ENCODE measurements at places on chromosomes 1 and 21. TPM values are rescaled to one million over a fixed set of nuclear protein-coding genes. Genes with fewer than 3 reads are reported as not detected.
A peak's percentile ranks its signal among the peaks of the same experiment; 100 is the strongest.

The FMOD gene
- 203 TPM for total RNA-seq

The FAM177B gene
- 22.7 TPM for total RNA-seq

The TACSTD2 gene
- total RNA-seq = 11.6 TPM

The SV2A gene
- total RNA-seq = 0.66 TPM

The SLC45A1 gene
- 5.7 TPM for total RNA-seq

The EPS8L3 gene
- not detected for total RNA-seq

The TNFRSF9 gene
- total RNA-seq = 0.21 TPM

The TNFRSF4 gene
- total RNA-seq = 1.0 TPM

The HES5 gene
- not detected for total RNA-seq

GRCh38 chr1:214050513-214051401, 63.0 kb downstream of the PROX1 start:
- H3K4me3 ChIP-seq = no peak overlapping the region
- no peaks in the 10 kb centered on the region for H3K36me3 ChIP-seq
- DNase-seq = no peak

DNA sequence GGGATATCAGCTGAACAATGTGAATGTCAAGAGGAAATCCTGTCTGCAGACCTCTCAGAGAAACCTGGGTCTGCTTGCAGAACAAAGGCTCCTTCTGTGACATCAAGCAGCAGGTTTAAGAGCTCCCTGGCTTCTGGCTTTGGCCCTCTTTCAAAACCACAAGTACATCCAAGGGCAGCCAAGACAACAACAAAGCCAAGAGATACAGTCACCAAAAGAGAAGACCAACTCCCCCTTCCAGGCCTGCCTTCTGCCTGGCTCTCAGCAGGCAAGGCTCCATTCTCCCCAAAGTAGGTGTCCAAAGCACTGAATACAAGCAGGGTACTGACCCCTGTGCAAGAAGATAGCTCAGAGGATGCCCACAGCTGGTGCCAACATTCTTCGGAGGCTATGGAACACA, 11.5 kb downstream of the BCAR3 start:
- no peak overlapping the region for H3K4me3 ChIP-seq
- H3K36me3 ChIP-seq = no peaks in the 10 kb centered on the region
- no peaks in the 10 kb centered on the region for H3K27me3 ChIP-seq
- peak; percentile 57 for DNase-seq
- peaks cover 98% of the 10 kb centered on the region for H3K4me1 ChIP-seq

DNA sequence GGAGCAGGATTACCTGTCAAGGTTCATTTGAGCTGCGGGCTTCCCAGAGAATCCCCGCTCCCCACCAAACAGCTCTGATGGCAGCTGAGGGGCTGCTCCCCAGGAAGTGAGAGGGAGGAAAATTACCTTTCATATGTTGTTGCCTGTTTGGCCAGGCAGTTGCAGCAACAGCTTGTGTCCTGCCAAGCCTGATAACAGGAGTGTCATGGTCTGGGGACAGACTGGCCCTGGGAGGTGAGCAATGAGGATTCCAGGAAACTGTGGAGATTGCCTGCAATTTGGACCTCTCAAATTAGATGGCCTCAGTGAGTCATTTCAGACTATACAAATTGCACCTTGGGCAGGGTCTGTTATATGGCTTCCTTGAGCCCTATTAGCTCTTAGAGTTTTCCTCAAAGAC, 189.3 kb downstream of the PTPRU start:
- H3K4me1 ChIP-seq = no peaks in the 10 kb centered on the region
- H3K27ac ChIP-seq = no peak overlapping the region
- H3K4me3 ChIP-seq = no peak overlapping the region
- no peak for DNase-seq
- no peaks in the 10 kb centered on the region for H3K27me3 ChIP-seq

- no peak overlapping the region for H3K27ac ChIP-seq
- no peaks in the 10 kb centered on the region for H3K36me3 ChIP-seq
- DNase-seq = no peak
These were observed 105.9 kb upstream of the SLC45A1 start for GRCh38 chr1:8211883-8212579.

- no peaks in the 10 kb centered on the region for H3K27me3 ChIP-seq
- no peak overlapping the region for H3K4me3 ChIP-seq
- no peak for DNase-seq
- H3K4me1 ChIP-seq = no peaks in the 10 kb centered on the region
These were observed 41.2 kb downstream of the MAP3K21 start for GRCh38 chr1:233368789-233369130.

DNA sequence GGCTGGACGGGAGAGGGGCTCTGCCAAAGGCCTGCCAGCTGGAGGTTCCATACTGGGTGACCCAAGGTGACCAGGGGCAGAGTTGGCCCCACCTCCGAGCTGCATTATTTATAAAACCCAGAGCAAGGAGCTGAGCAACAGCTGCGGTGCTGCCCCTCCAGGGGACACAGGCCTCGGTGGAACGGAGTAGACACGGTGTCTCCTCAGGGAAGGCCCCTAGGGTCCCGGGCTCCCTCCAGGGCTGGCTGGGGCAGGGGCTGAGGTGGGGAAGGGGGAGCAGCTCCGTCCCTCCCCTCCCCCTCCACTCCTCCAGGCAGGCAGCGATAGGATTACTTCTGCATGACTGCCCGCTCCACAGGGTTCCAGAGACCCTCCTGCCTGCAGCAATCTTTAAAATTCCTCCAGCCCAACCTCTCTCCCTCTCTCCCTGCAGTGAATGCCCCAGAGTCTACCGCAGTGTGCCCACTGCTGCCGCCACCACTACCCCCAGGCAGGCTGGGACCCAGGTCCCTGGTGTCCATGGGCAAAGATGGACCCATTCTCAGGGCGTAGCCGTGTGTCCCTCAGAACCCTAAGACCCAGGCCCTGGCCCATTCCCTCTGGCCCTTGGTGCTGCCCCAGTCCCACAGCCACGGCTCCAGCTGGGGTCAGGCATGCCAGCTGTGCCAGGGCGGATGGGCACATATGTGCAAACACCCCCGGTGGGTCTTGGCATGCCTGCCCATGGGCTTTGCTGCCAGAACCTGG, 10.8 kb downstream of the AHDC1 start:
- no peak for DNase-seq
- H3K36me3 ChIP-seq = no peaks in the 10 kb centered on the region
- H3K4me1 ChIP-seq = no peaks in the 10 kb centered on the region
- no peak overlapping the region for H3K4me3 ChIP-seq

DNA sequence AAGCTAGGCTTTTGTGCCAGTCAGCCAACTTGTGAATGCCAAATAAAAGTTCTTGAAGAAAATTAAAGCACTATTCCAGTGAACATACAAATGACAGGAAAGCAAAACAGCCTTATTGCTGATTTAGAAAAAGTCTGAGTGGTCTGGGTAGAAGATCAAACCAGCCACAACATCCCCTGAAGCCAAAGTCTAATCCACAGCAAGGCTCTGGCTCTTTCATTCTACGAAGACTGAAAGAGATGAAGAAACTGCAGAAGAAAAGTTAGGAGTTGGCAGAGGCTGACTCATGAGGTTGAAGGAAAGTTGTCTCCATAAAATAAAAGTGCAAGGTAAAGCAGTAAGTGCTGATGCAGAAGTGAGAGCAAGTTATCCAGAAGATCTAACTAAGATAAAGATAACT, 65.9 kb downstream of the LHX4 start:
- no peaks in the 10 kb centered on the region for H3K27me3 ChIP-seq
- no peak overlapping the region for H3K27ac ChIP-seq

DNA sequence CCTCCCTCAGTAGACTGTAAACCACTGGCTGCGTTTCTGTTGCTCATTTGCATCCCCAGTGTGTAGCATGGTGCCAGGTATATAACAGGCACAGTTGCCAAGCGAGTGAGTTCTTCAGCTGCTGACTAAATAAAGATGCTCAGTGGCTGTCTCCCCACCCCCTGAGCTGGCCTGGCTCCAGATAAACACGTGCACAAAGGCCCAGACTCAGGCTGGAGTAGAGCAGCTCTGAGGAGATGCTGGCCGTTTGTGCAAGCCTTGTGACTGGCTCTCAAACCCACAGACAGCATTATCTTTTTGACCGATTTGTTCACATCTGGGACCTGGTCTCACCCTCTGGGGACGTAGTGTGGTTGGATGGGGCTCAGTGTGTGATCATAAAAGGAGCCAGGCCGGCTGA, 7.1 kb downstream of the CHRNB2 start:
- H3K27ac ChIP-seq = no peak overlapping the region
- H3K4me3 ChIP-seq = no peak overlapping the region
- DNase-seq = no peak
- peaks cover 23% of the 10 kb centered on the region for H3K36me3 ChIP-seq
- no peaks in the 10 kb centered on the region for H3K4me1 ChIP-seq
- H3K27me3 ChIP-seq = no peaks in the 10 kb centered on the region

GRCh38 chr1:204426035-204426436, 14.4 kb upstream of the PPP1R15B start:
- no peaks in the 10 kb centered on the region for H3K4me1 ChIP-seq
- no peak overlapping the region for H3K4me3 ChIP-seq
- no peak overlapping the region for H3K27ac ChIP-seq
- H3K27me3 ChIP-seq = no peaks in the 10 kb centered on the region
- peaks cover 14% of the 10 kb centered on the region for H3K36me3 ChIP-seq
- DNase-seq = no peak

GRCh38 chr1:41614818-41615217, 130.3 kb upstream of the EDN2 start:
- H3K4me1 ChIP-seq = peaks cover 11% of the 10 kb centered on the region
- no peak overlapping the region for H3K27ac ChIP-seq
- H3K4me3 ChIP-seq = no peak overlapping the region
- H3K27me3 ChIP-seq = no peaks in the 10 kb centered on the region
- no peak for DNase-seq

DNA sequence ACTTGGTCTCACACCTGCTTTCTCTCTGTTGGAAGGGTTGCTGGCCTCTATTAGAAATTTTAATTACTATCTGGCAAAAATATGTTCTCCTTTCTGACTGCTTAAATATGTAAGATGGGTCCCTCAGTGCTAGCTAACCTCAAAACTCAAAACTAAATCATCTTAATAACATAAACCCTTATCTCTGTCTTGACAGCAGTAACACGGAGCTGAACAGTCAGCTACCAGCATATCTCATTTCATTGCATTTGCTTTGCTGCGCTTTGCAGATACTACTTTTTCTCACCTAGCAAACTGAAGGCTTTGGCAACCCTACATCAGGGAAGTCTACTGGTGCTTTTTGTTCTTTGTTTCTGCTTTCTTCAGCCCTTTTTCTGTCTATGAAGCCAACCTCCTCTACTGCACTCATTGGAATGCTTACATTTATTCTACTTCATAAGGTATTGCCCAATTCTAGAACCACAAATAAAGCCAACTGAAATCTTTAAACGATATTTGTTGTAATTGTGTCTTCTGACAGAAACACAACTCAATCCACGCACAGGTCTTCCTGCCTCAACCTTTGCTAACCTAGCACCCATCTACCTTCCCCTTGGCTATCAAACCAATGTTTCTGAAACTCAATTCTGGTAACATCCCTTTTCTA, 95.6 kb downstream of the RERE start:
- no peaks in the 10 kb centered on the region for H3K36me3 ChIP-seq
- no peak overlapping the region for H3K4me3 ChIP-seq
- no peak overlapping the region for H3K27ac ChIP-seq
- DNase-seq = no peak

DNA sequence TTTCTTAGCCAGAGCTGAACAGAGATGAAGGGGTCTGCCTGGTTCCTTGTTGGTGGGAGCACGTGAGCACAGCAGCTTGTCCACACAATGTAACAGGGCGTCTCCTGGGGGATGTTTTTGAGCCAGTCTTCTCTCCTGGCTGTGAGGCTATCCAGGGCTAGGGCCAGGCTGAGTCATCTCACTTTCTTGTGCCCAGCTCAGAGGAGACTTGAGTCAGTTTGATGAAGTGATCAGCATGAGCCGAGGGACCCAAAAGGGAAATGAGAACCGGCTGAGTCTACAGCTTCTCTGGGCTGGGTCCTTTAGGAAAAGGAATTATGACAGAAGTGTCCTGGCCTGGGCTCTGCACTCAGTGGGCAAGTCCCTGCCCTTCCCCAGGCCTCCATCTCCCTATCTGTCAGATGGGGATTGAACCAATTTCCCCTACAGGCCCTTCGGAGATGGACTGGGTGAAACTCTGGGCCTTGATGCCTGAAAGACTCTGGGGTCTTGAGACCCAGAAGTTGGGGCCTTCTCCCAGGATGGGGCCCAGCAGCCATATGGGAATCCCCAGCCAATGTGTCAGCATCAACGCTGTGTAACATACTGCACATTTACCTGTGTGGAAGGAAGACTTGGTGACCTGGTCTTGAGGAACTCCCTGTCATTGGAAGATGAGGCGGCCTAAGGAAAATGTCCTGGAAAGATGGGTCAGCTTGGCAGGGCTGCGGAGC, 36.6 kb downstream of the DMRTB1 start:
- H3K27me3 ChIP-seq = peaks cover 19% of the 10 kb centered on the region
- no peak for DNase-seq
- no peak overlapping the region for H3K4me3 ChIP-seq
- no peak overlapping the region for H3K27ac ChIP-seq
- H3K4me1 ChIP-seq = no peaks in the 10 kb centered on the region

DNA sequence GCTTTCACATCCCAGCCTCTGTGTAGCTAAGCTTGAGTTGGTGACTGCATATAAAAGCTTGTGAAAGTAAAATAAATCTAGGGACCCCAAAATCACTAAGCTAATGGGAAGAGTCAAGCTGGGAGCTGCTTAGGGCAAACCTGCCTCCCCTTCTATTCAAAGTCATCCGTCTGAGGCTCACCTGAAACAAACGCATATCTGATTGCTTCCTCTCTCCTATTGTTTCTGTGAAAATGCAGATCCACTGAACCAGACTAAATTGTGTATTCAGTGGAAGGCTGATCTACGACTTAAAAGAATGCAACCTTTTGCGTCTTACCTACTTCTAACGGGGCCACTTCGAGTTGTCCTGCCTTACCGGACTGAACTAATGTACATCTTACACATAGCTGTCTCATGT, 70.3 kb downstream of the LTN1 start:
- DNase-seq = no peak
- H3K4me3 ChIP-seq = no peak overlapping the region

- no peaks in the 10 kb centered on the region for H3K36me3 ChIP-seq
- H3K4me3 ChIP-seq = peak within 1 kb of the TSS; percentile 74
- H3K4me1 ChIP-seq = peaks cover 19% of the 10 kb centered on the region
- no peaks in the 10 kb centered on the region for H3K27me3 ChIP-seq
- DNase-seq = peak; percentile 75
- H3K27ac ChIP-seq = peak within 1 kb of the TSS; percentile 84
These were observed at the start of gene ADGRL2 for GRCh38 chr1:81800695-81801650. Gene ADGRL2 (plus strand): TSS chr1:81800934. CDS start chr1:81836985, 36,051 bp downstream.

DNA sequence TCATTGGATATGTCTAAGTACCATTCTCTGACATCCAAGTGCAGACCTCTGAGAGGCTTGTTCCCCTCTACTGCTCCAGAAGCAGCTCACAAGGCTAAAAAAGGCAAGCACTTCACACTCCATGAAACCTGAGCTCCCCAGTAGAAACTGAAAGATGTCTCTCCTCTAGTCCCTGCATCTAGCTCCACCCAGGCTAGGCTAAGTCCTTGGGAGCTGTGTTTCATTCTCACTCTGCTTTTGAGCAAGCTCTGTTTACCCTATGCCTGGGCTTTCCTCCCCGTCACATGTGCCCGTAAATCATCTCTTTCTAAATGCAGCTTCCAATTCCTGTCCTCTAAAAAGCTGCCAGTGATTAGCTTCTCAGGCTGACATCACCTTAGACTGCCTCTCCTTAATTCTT, 39.0 kb downstream of the LRRC71 start:
- H3K4me1 ChIP-seq = no peaks in the 10 kb centered on the region
- H3K4me3 ChIP-seq = no peak overlapping the region
- H3K36me3 ChIP-seq = peaks cover 18% of the 10 kb centered on the region
- H3K27ac ChIP-seq = no peak overlapping the region
